ENCODE measurements at places on chromosomes 5 and 9.

DNA sequence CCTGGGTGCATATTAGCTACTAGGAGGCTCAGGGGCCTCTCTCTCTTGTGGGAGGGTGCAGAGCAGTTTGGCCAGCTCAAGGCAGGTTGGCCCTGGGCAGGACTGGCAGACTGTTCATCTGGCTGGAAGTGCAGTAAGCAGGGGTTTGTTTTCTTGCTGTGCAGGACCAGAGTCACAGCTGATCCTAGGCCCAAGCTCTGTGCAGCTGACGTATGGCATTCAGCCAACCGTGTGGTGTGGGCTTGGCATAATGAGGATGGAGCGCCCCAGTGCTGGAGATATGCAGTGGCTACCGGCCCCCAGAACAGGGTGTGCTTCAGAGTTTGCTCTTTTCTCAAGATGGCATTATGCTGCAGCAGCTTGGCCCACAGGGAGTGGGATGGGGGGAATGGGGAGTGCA is 31.0 kb upstream of the PHF24 start:
- DNase-seq: no peak

DNA sequence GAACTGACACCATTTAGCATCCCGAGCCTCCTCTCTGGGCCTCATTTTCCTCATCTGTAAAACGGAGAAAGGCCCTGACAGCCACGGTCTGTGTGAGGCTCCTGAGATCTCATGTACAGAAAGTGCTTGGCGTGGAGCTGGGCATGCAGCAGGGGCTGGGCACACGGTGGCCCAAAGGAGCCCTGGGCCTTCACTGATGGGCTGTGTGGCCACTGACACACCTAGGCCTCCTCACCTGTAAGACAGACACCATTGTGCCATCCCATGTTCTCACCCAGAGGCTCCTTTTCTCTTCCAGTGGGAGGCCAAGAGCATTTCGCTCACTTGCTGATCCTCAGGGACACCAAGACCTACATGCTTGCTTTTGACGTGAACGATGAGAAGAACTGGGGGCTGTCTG is 1.6 kb downstream of the ORM1 start:
- DNase-seq: no peak

GRCh38 chr5:77937015-77937908 is 161.1 kb upstream of the TBCA start:
- DNase-seq: no peak

- DNase-seq: no peak
Measured at GRCh38 chr9:87742813-87743428, 17.0 kb downstream of the CTSL start.

- DNase-seq: no peak
Measured at GRCh38 chr9:129404621-129405020, 216.3 kb downstream of the C9orf50 start.
